Central memory CD4-positive, alpha-beta T cell (primary cell): ENCODE measurements at places on chromosomes 4 and X.

DNA sequence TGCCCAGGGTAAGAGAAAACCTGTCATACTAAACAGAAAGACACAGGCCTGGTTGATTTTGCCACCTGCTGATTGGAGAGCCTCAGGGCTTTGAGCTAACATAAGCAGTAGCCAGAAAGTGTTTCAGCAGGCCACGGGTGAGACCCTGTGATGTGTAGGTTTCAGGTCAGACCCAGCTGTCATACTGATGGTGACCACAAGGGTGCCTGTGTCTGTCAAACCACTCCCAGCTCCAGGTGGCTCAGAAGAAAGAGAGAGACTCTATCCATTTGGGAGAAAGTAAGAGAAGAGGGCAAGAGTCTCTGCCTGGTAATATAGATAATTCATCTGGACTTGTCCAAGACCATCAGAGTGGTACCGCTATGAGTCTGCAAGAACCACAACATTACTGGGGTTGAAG, 72.8 kb upstream of the NLRP2B start:
- DNase-seq: no peak

DNA sequence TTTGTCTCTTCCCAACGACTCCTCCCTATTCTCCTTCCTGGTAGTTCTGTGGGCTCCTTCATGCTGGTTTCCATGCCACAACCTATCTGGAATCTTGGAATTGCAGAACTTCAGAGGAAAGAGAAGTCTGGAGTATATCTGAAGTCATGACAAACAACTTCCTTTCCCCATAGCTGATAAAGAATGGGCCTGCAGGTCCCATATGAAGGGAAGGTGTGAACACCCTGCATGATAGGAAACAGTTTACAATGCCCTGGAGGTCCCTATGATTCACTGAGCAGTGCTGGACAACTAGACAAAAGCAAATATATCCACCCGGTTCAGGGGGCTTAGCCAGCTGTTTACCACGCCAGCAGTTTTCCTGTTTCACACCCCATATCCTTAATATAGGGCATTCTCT, 19.4 kb downstream of the FAM9C start:
- DNase-seq: no peak

GRCh38 chrX:15194146-15194545, 75.7 kb downstream of the ASB9 start:
- no peak for DNase-seq

DNA sequence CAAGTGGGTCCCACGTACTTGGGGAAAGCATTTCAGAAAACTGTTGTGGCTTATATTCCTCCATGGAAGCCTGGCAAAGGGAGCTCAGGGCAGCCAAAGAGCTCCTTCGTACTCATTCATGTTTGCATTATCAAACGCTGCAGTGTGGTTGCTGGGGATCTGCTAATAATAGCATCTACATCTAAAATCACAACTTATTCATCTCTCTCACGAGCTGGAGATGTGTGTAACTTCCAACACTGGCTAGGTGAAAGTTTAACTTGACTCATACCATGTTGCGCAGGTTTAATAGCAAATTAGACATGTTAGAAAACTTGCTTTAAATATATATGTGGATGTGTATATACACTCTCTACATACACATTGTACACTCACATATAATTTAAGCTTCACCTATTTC, 415.1 kb downstream of the AFF2 start:
- no peak for DNase-seq

GRCh38 chr4:106816496-106816895, 219.6 kb downstream of the DKK2 start:
- no peak for DNase-seq

DNA sequence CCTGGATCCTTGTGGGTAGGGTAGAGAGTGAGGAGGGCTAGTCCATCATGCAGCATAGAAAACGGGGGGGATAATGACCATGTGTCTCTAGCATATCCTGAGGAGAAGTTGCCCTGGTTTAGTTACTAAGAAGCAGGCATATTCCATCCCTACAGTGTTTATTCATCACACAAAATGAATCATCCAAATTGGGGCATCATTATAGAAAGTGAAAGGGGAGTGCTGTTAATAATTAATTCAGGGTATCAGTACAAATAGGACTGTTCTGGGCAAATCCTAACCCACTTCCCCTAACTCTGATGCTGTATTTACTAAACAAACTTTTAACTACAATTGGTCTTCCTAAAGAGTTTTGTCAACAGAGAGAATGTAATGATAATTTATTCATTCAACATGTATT, 281.1 kb upstream of the ARX start:
- DNase-seq: no peak

DNA sequence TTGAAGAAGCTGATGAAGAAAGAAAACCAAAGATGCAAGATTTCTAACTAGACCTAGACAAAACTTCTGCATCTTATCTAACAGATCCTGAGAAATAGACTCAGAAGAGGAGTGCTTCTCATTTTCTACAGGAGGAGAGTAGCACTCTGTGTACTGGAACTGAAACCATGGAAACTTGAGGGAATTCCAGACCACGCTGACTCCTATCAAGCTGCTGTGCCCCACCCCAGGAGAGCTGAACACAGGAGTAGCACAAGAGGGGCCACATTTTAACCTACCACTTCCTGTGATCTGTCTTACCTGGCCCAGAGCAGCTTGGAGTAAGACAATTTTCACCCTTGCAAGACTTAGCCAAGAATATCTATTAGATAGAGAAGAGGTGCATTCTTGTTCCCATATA, 248.9 kb downstream of the SCFD2 start:
- DNase-seq: no peak

DNA sequence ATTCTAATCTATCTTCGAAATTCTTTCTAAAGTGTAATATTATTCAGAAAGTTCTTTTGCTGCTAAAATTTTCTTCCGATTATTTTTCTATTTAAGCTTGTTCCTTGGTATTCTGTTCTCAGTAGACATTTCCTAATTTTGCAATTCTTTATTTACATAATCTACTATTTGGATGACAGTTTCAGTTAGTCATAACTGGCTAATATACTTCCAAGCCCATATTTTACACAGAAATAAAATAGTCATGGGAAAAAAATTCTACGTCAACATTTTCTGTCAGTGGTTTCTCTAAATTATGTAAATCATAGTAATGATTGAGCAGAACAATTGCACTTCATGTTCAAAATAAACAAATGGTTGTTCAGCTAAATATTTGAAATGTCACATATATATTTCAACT, 178.0 kb upstream of the ANKRD50 start:
- DNase-seq: no peak

DNA sequence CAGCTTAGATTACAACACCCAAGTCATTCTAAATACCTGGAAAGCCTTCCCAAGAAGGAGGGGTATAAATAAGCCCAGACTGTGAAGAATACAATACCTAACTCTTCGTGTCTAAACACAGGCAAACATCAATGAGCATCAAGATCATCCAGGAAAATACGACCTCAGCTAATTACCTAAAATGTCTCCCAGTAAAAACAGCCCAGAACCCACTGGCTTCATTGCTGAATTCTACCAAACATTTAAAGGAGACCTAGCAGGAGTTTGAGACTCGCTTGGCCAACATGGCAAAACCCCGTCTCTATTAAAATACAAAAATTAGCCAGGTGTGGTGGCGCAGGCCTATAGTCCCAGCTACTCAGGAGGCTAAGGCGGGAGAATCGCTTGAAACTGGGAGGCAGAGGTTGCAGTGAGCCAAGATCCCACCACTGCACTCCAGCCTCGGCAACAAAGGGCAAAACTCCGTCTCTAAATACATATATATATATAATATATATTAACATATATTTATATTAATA, 19.1 kb upstream of the HSFX4 start:
- DNase-seq: no peak

GRCh38 chr4:187770345-187770744, 225.2 kb upstream of the ZFP42 start:
- DNase-seq: no peak

GRCh38 chr4:16171831-16172230, 54.4 kb downstream of the TAPT1 start:
- no peak for DNase-seq

GRCh38 chr4:3221996-3222395, 27.0 kb upstream of the MSANTD1 start:
- DNase-seq: no peak

DNA sequence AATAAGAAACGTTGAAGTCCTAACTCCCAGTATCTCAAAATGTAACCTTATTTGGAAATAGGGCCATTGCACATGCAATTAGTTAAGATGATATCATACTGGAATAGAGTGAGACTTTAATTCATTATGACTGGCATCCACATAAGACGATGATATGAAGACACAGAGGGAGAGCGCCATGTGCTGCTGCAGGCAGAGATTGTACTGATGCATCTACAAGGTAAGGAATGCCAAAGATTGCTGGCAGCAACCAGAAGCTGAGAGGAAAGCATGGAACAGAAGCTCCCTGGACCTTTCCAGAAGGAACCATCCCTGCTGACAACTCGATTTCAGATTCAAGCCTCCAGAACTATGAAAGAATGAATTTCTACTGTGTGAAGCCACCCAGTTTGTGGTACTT, 697.0 kb upstream of the INTU start:
- DNase-seq: no peak

DNA sequence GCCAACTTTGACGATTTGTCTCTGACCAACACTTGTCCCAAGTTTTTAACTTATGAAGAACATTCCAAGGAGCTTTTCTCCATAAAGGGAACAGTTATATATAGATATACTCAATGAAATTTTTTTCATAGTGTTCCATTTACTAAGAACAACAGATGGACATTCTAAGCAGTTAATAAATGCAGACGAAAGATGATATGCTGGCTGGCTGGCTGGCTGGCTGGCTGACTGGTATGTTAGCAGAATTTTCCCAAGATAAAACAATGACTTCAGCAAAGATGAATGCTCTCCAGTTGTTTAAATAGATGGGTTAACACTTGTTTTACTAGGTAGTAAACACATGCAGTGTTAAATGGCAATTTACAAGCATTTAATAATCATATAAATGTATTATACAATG, 62.2 kb downstream of the SPANXN3 start:
- no peak for DNase-seq

DNA sequence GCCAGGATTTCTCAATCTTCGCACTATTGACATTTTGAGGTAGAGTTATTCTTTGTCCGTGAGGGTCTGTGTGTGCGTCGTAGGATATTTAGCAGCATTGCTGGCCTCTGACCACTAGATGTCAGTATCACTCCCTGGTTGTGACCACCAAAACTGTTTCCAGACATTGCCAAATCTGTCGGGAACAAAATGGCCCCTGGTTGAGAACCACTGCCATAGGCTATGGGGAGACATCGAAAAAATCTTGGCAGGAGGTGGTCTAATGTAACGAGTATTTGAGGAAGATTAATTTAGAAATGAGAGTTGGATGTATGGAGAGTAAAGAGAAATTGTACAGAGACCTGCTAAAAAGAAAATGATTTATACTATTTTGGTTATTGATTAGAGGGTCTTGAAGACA, 108.4 kb downstream of the DOCK11 start:
- DNase-seq: peak; percentile 28

DNA sequence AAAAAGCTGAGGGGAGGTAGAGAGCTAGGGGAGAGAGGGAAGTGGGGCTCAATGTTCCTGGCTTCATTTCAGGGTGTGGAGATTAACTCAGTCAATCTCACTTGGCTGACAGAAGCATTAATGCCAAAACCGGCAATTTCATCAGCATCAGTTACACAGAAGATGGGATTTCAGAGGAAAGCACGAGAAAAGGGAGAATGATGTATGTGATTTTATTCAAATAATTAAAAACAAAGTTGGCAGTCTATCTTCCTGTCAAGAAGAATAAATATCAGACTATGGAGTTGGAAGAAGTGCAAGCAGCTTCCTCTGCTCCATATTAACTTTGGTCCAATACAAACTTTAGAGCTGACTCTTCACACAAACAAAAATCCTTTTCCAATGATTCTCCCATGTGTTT, 29.6 kb upstream of the HCCS start:
- DNase-seq: no peak

- DNase-seq: no peak
Observed at GRCh38 chr4:79613269-79613935, 205.4 kb upstream of the GK2 start.

DNA sequence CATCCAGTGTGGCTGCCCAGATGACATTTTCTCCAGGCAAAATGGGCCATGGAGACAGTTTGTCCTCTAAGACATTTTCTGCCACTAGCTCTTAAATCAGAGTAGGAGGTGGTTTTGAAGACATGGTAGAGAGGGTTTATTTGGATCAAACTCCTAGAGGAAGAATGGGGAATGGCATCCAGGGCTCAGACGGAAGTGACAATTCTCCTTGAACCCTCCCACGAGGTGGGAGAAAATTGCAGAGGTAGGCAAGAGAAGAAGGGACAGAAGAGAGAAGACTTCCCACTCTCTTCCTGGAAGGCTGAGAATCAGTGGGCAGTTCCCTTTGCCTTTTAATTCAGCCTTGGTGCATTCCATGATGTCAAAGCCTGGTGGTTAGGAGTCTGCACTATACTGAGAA, 194.0 kb downstream of the SMIM20 start:
- no peak for DNase-seq

DNA sequence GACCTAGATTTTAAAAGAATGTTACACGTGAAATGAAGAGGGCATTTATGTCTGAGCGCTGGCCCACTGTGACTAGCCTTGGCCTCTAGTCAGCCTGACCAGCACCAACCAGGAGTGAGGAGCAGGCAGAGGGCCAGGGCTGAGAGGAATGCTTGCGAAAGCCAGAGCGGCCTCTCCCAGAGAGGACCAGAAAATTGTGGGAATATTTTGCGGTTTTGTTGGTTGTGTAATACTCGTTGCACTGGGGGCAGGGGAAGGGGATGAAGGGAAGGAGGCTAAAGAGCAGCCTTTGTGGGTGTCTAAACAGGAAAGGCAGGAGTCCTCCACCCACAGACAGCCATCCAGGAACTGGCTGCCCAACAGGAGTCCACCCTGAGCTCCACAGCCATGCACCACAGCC, 3.8 kb downstream of the GABRE start:
- no peak for DNase-seq

DNA sequence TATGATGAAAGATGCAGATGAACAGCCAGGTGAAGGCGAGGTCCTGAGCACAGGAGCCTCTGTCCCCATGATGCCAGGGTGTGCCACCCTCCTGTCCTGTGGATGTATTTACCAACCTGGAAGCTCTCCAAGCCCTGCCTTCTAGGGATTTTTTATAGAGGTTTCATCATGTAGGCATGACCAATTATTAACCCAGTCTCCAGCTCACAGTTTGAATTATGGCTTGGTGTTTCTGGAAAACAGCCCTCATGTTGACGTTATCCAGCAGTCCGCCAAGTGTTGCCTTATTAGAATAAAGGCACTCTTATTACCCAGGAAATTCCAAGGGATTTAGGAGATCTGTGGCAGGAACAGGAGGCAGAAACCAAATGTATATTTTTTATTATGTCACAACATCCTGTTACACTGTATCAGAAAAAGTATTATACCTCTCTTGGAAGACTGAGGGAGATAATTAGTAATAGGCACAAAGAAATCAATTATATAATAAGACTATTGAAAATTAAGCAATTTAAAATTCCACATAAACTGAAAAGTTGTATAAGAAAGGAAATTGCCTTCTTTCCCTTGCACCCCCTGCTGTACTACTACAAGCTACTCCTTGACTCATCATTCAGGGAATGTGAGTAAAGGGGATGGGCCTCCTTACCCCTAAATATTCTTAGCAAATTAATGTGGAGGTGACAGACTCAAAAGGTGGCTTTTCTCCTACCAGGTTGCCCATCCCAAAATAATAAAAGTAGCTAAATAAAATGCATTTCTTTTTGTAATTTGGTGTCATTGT, 129.6 kb downstream of the ZNF330 start:
- DNase-seq: no peak

GRCh38 chr4:169099771-169100180, 89.7 kb upstream of the CBR4 start:
- DNase-seq: no peak

GRCh38 chr4:99061048-99061700, 27.4 kb downstream of the ADH5 start:
- DNase-seq: no peak

- DNase-seq: no peak
Observed at GRCh38 chr4:8384397-8385060, 56.0 kb downstream of the ACOX3 start.
